ENCODE measurements at places on chromosomes 6 and 20.

DNA sequence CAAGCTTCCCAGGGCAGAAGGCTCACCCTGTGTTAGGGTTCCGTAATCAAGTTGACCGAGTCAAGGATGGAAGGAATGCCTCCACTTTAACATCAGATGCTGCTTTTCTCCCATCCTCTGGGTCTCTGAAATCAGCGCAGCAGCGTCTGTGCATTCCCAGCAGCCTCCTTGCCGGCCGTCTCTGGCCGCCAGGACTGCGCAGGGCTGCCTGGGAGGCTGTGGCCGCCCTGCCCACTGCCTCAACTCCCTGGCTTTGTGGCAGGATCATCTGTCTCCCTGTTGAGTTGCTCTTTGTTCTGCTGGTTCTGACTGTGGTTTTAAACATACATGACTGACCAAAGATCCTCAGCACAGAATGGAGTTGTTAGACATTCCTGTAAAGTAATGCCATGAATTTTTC lies 56.5 kb downstream of the DLL1 start:
- no peak for DNase-seq

GRCh38 chr6:12804952-12805645 lies 88.5 kb downstream of the PHACTR1 start:
- peak; percentile 40 for DNase-seq

GRCh38 chr6:148263961-148264360 lies 78.7 kb upstream of the SASH1 start:
- DNase-seq, result no peak

- no peak for DNase-seq
Observed at GRCh38 chr20:58832457-58832856, 18.2 kb downstream of the GNAS-AS1 start.

DNA sequence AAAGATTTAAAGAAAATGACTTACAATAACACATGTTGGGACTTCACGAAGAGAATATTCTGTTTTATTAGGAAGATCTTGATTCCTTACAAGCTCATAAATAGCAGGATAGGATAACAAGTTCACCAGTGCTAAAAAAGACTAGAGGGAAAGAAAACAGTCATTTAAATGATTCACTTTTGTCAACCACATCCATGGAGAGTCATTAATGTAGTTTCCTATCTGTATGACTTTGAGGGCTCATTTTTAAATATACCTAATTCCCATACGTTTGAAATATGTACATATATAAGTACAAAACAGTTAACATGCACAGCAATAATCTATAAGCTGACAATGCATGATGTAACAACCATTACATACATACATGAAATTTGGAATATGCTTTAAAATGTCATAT lies 111.1 kb downstream of the TBC1D32 start:
- no peak for DNase-seq

- no peak for DNase-seq
Observed at GRCh38 chr6:9553002-9553401, 861.9 kb downstream of the TFAP2A start.
